ENCODE measurements at places on chromosomes 5 and 9.
A peak's percentile ranks its signal among the peaks of the same experiment; 100 is the strongest.

DNA sequence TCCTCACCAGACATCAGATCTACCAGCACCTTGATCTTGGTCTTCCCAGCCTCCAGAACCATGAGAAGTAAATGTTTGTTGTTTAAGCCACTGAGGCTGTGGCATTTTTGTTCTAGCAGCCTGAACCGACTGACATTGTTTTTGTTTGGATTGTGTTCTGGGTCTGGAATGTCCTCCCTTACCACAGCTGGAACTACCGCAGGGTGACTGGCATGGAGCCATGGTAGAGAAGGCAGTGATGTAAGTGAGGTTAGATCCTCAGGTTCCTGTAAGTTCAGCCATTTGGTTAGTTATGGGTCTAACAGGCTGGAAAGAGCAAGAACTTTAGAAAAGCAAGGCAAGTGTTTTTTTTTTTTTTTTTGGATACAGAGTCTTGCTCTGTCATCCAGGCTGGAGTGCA, 209.3 kb downstream of the DAB2IP start:
- no peak for DNase-seq

GRCh38 chr9:79242489-79242888, 329.3 kb upstream of the TLE4 start:
- DNase-seq: no peak

- no peak for DNase-seq
These were observed 35.1 kb downstream of the GABBR2 start for GRCh38 chr9:98673681-98674080.

DNA sequence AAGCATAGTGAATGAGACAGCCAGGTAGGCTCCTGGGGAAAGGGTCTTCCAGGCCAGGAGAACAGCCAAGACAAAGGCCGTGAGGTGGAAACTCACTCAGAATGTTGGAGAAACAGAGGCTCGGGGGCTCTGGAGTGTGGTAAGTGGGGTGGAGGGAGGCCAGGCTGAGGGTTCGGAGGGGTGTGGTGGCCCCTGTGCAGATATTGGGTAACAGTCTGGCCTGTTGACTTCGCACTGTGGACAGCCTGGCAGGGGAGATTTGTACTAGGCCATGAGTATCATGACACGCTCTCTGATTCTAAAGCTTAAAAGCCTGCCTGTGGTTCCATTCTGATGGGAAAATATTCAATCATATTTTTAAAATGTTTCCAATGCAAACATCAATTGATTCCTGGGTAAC, 239.3 kb downstream of the GADD45G start:
- no peak for DNase-seq

- no peak for DNase-seq
These were observed 421.1 kb upstream of the FTMT start for GRCh38 chr5:121430538-121430937.

DNA sequence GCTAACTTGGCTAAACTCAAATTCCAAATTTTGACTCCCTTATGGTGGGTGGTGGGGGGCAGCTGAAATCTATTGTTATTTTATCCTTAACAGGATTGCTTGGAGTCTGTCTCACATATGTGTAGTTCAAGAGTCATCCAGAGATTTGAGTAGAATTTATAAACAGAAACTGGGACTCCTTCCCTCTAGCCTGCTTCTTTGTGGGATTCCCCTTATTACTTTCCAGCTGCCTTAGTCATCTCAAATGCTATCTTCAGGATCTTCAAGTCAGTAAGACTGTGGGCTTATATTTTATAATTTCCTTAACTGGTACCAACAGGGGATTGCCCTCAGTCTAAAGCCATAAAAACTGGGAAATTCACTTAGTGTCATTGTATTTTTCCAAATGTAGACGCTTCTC, 55.5 kb downstream of the NNT start:
- no peak for DNase-seq

DNA sequence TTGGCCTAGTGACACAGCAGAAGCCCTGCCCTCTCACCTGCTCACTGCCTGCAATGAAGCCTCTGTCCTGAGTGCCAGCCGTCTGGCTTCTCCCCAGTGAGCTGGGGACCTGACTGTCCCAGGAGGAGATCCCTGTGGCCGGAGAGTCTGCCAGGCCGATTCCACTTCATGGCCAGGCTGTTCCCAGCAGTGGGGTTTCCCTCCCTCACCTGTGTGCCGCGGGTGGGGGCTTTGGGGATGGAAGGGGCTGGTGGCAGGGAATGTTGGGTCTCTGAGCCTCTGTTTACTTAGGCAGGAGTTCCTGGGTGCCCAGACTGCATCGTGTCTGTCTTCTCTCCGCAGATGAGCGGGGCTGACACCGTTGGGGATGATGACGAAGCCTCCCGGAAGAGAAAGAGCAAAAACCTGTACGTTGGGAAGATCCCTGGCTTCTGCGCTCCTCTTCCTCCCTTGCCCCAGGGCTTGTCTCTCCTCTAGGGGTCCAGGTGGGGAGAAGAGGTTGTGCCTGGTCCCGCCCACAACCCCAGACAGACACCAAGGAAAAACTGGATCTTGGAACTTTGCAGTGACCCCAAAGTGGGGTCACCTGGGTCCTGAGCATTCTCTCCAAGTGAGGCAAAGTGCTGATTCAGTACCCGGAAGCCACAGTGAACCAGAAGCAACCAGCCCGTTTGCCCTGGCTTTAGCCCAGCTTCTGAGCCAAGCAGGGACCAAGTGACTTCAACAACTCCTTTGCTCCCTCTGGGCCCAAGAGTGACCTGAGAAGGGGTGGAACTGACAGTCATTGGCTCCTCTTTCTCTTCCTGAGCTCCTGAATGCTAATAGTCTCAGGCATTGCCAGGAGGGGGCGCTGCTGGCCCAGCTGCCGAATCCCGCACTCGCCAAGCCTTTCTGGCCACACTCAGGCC, 127.7 kb downstream of the RGS3 start:
- DNase-seq: peak; percentile 64

- no peak for DNase-seq
These were observed 33.6 kb downstream of the PDE6A start for GRCh38 chr5:149911031-149911430.

DNA sequence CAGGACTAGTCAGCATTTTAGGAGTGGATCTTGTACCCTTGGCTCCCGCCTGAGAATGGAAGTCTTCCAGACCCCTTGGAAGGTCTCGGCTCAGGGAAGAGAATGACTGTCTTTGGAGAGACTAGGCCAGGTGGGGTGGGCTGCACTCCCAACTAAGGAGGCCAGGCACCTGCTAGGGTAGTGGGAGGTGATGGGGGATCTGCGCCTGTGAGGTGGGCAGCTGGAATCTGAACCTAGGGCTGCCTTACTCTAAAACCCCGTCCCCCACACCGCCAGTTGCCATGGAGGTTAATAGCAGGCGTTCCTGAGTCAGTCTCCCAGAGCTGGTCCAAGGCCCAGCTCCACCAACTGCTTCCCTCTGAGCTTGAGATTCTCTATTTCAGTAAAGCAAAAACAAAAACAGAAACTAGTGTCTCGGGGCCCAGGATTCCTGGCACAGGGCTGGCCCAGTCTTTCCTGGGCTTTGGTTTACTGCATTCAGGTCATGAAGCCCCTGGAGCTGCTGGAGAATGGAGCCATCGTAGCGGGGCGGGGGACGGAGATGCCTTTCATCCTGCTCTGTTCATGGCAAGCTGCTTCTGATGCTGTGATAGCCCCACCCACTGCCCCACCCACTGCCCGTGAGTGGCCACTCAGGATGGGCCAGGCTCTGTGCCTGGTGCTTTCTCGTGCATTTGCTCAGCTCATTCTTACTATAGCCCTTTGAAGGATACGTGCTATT, 57.5 kb downstream of the DAB2IP start:
- no peak for DNase-seq

- no peak for DNase-seq
These were observed 67.4 kb downstream of the CTSL start for GRCh38 chr9:87793292-87793691.

- no peak for DNase-seq
These were observed 19.4 kb upstream of the UNC5A start for GRCh38 chr5:176790941-176791340.

DNA sequence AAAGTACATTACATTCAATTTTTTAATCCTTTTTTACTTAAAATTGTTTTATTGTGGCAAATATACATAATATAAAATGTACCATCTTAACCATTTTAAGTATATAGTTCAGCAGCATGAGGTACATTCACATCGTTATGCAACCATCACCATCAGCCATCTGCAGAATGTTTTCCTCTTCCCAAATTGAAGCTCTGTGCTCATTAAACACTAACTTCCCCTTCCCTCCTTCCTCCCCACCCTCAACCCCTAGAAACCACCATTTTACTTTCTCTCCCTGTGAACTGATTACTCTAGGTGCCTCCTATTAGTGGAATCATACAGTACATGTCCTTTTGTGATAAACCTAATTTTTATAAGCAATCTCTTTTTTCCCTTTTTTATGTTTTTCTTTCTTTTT, 15.6 kb downstream of the TEX53 start:
- no peak for DNase-seq

DNA sequence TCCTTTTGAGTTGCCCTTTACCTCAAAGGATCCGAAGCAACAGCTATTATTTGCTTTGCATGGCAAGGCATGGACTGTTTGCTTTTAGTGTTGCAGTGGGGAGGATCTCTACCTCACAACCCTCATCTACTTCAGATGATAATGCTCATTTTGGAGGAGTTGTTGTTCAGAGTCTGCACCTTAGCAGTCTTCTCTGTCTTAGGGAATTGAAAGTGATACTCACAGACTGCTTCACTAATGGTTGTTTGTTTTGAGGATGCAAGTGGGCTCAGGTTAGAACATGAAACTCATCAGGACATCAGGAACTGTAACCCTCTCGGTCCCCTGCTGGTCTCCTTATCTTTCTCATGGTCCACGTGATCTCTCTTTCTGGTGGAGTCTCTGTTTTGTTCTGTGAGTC, 172.9 kb upstream of the ANKH start:
- DNase-seq: no peak

DNA sequence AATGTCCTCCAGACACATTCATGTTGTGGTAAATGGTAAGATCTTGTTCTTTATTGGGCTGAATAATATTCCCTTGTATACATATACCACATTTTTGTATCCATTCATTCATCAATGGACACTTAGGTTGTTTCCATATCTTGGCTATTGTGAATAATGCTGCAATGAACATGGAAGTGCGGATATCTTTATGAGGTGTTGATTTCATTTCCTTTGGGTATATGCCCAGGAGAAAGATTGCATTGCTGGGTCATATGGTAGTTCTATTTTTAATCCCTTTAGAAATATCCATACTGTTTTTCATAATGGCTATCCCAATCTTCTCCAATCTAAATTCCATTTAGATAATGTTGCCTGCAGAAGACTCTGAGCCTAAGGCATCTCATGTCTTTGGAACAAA, 78.0 kb upstream of the TNC start:
- DNase-seq: no peak

DNA sequence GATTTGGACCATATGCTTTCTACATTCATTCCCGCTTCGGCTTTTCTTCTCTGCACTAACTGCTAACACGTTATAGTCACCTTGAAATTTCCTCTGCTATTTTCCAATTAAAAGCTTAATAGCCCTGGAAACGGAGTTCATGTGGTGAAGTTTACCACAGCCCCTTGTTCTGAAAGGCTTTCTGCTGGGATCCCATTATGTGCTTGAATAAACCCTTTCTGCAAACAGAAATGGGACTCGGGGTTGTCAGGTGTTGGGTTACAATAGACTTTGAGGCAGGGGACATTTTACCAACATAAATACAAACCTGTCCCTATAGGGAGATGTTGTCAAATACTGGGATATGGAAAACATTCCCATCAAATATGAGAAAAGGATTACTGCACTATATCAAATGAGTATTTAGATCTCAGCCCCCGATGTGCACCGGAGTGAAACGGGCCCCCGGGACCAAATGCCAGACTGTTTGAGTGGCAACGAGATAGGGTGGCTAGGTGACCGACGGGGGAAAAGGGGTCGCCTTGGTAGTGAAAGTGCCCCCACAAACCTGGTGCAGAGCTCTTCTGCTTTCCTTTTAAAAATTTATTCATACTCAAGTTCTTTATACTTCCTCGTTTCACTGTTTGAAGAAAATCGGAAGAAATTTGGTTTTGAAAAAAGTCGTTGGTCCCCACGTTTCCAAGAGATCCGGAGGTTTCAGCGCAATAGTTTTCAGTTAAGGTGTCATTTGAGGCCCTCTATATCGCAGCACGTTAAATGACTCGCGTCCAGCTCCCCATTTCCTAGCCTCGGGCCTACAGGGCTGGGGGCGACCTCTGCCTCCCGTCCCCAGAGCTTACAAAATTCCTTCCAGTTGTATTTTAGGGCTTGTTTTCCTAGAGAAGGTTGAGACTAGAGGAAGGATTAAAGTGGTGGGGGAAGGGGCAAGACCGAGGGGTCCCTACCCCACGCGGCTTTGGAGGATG, 2.1 kb upstream of the DMRT3 start:
- no peak for DNase-seq

DNA sequence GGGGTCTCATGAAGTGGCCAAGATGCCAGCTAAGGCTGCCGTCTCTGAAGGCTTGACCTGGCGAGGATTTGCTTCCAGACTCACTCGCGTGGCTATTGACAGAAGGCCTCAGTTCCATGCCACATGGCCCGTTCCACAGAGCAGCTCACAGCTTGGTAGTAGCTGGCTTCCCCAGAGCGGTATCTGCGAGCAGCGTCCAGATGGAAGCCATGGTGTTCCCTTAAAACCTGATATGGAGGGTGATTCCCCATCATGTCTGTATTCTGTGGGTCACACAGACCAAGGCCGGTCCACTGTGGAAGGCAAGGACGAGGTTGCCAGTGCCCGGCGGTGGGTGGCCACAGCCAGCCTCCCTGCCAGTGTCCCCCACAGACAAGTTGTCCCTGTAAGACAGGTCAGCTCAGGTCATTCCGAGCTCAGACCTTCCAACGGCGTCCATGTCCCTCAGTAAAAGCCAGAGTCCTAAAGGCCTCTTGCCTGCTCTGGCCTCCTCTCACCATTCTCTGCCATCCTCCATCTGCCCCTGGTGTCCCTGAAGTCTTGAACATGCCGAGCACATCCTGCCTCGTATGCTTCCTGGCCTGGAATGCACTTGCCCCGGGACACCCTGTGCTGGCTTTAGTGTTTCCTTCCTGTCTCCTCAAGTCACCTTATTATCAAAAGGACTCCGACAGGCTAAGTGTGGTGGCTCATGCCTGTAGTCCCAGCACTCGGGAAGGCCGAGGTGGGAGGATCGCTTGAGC, 61.3 kb upstream of the LRRTM2 start:
- DNase-seq: no peak

GRCh38 chr5:176817841-176818377, 7.5 kb downstream of the UNC5A start:
- DNase-seq: no peak

GRCh38 chr5:133814152-133814551, 154.3 kb downstream of the C5orf15 start:
- DNase-seq: no peak

Data from stimulated activated naive CD8-positive, alpha-beta T cell treated with anti-CD3 and anti-CD28 coated beads, Interleukin-15, amount 100 ng/mL, for 72 hours (primary cell).